ENCODE measurements at places on chromosomes 2 and 18. TPM values are rescaled to one million over a fixed set of nuclear protein-coding genes. Genes with fewer than 3 reads are reported as not detected.

The FOXI3 gene
- total RNA-seq = not detected

DNA sequence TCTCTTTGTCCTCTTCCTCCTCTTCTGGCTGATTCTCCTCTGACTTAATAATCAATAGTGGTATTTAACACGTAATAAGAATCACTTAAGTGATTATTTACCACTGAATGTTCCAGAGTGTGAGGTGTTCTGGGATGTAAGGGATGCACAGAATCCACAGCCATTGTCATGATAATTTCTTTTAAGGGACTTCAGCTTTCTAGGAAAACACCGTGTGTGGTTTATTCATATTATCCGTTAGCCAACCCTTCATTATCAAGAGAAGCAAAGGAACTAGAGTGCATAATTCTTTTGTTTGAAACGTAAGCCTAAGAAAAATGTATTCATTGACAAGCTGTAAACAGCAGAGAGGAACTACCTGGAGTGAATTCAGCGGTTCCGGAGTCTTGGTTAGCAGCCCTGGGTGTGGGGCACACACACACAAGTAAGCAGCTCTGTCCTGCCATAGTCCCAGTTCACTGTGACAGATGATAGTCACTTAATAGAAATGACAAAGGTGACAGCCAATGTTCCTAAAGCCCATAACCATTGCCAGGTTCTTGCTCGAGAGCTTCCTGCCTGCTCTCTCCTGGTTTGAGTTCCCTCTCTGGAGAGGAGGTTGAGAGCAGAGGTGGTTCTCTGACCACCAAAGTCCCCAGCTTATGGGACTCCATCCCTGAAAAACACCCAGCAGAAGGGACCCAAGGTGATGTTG lies 101.9 kb downstream of the ACOXL start:
- DNase-seq = no peak

DNA sequence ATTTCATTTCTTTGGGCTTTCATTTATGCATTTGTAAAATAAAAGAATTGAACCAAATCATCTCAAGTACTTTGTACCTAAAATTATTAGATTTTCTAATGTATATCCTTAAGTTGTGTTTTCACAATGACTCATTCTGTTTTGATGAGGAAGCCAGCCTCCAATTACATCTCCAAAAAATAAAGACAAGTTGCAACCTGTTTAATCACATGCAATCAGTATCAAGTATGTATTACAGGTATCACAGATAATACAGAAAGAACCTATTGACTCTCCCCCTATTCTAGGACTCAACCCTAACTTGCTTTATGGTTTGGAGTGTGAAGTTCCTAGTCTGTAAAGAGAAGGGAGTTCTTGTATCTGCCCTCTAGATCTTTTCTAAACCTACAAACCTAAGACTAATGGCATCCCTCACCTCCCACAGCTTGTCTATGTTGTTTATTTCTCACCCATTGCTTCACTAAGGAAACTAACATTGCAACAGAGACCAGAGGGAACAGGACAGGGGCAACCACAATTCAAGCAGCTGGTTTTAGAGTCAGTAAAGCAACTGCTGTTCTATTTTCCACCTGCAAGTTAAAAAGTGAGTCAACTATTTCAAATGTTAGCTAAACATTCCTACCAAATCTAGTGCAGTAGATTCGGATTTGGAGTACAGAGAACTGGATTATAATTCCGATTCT lies 141.1 kb upstream of the ETAA1 start:
- no peak for DNase-seq

DNA sequence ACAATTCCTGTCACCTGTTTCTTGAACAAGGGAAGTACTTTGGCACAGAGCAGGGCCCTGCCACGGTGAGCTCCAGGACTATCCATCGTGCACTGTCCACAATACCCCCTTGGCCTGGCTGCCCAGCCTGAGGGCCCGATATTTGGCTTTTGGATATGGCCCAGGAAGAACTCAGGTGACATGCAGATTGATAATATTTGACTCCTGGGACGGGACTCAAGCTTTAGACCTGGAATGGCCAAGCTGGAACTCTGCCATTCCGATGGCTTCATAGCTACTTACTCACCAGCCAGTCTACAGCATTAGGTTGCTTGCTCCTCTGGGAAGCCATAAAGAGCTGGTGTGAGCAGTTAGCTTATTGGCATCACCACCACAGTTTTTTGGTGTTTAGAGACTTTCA lies 26.6 kb downstream of the EML6 start:
- DNase-seq = no peak

GRCh38 chr18:53819671-53820070 lies 404.8 kb downstream of the MBD2 start:
- DNase-seq = no peak

The CNDP1 gene
- total RNA-seq = not detected

DNA sequence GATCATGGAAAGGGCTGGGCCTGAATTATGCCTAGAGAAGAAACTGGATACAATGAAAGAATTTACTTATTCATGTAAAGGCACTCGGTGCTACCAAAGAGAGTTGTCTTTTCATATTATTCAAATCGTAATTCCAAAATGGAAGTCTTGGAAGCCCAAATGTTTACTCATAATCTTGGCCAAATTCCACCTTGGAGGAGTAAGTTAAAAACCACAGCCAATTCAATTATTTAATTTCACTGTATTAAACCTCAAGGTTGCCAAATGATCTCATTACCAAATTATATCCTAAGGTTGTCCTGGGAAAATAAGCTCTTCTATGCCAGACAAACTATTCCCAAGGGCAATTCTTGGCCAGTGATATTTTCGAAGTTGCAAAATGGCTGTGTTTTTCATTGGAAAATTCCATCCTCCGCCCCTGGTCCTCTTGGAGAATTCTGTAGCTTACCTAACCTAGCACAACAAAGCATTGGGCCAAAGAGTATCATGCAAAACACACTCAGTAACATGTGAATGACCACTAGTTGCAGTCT lies 11.1 kb upstream of the VPS4B start:
- no peak for DNase-seq

- DNase-seq = peak; percentile 26
These were observed 1.3 kb downstream of the CIAO1 start for GRCh38 chr2:96267159-96267971.

DNA sequence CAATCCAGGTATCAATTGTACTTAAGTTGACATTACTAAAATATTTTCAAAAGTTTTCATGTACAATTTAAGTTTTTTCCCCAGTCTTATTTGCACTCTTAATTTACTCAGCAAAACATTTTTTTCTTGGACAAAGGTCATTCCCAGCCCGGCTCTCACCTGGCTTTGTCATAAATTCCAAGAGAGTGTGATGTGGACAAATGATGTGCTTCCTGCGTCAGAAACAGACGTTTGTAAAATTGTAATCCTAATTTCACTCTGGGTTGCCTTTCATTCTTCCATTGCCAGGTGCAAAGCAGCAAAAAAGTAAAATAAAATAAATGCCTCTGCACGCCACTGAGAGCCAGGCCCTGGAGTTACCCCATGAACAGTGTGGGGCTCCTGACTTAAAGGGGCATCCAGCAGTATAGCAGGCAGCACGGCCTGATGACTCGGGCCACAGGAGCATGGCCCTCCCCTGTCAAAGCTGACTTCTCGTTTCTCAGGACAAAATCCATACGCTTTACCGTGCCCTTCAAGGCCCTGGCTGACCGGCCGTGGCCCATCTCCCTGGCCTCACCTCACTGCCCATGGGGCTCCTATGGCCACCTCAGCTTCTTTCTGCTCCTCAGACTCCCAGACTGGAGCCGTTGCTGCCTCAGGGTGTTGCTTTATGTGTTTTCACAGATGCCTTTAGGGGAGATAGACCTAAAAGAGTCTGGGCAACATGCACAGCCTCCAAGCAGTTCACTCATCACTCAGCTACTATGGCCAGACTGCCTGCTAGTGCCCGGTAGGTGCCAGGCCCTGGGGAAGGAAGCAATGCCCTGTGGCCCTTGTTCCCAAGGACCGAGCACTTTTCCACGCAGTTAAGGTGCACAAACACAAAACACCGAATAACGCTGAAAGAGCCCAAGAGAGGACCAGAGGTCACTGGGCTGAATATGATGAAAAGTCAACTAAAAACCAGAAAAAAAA lies 7.6 kb upstream of the TMEM185B start:
- no peak for DNase-seq

The NYAP2 gene
- total RNA-seq = not detected

- DNase-seq = no peak
These were observed 850.4 kb upstream of the FSHR start for GRCh38 chr2:50004667-50005066.

DNA sequence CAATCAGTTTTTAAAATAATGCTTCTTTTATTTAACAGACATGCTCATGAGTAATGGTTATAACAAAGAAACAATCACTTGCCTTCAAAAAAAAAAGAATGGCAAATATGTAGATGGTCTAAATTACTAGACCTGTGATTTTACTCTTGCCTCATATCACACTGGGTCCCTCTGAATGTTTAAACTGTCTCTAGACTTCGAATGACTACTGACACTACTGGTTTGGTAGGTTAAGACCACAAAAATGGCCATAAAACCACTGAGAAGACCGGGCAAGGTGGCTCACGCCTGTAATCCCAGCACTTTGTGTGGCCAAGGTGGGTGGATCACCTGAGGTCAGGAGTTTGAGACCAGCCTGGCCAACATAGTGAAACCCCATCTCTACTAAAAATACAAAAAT lies 5.1 kb upstream of the SELENOI start:
- DNase-seq = no peak

DNA sequence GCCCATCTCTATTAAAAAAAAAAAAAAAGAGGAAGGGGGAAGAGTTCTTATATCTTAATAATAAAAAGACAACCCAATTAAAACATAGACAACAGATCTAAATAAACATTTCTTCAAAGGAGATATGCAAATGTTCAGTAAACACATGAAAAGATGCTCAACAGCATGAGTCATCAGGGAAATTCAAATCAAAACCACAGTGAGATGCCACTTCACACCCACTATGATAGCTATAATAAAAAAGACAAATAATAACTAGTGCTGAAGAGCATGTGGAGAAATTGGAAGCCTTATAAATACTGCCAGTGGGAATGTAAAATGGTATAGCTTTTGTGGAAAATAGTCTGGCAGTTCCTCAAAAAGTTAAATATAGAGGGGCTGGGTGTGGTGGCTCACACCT lies 61.5 kb upstream of the CYP20A1 start:
- DNase-seq = peak; percentile 3

The POTEC gene
- total RNA-seq = not detected

DNA sequence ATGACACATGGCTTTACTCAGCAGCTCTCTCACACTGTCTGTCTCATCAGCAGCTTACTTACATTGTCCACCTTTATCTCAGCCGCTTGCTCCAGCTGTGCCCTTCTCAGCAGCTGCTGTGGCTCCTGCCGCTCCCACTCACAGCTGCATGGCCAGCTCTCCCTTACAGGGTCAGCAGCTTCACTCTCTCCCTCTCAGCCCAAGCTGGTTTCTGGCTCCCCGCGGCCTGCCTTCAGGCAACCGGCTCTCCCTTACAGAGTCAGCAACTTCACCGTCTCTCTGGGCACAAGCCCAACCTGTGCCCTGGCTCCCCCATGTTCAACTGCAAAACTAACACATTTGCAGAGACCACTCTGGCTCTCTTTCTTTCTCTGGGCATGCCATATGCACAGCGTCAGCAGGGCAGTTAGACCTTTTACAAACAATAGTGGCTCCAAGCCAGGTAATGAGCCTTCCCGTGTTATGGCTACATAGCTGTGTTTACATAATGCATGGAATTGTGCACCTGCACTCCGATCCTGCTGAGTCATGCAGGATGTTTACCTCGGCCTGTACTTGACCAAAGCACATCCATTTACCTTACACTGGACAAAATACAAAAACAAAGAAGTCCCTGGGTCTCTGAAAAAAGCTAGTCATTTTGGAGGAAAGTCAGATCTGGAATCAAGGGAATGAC lies 167.3 kb downstream of the DOK6 start:
- DNase-seq = peak; percentile 53

GRCh38 chr18:907115-907884 lies 2.6 kb downstream of the ADCYAP1 start:
- DNase-seq = no peak

GRCh38 chr2:188158337-188159100 lies 133.2 kb upstream of the GULP1 start:
- peak; percentile 11 for DNase-seq

- DNase-seq = no peak
These were observed 7.3 kb upstream of the SLC11A1 start for GRCh38 chr2:218374795-218375194.

GRCh38 chr2:134713176-134713575 lies 5.6 kb downstream of the TMEM163 start:
- no peak for DNase-seq

DNA sequence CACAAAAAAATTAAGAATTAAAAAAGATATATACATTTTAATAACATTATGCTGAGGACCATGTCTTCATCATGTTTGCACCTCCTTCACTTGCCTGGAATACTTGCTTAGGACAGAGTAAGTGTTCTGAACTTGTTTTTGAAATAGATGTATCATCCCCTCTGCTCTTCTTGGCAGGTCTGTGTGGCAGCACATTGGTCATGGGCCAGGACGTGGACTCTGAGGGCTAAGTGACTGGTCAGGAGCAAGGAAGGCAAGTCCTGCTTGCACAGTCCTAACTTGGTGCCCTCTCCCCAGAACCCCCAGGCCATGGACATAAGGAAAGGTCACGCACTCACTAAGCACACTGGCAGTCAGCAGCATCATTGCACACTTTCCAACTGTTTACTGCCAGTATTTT lies 95.8 kb downstream of the PTPRM start:
- DNase-seq = no peak

- DNase-seq = no peak
These were observed 249.6 kb downstream of the DCDC2C start for GRCh38 chr2:3952866-3953516.

DNA sequence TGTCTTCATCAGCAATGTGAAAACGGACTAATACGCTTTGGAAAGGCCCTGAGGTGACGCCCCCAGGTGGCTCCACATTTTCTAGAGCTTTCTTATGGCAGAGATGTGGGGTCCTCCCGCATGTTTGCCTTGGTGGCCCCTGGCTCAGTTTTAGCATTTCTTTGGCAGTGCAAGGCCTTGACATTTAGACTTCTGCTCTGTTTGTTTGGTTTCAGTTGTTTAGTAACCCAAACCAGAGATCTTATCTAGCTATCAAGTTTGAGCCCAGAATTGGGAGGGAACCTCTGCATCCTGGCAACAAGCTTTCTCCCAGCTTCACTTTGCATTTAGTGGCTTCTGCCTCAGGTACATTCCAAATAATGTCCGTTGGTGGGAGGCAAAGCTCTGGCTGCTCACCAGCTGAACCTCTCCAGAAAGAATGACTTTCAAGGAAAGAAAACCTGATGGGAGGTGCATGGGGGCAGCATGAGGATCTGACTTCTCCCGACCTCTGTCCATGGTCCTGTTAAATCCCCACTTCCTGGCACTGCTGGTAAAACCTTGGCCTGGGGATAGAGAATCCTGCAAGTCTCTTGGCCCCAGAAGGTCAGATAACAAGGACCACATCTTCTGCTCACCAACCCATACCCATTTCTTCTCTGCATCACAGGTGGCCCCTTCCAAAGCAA lies 12.0 kb upstream of the MBP start:
- DNase-seq = no peak

The MC5R gene
- total RNA-seq = not detected

The RAB6C gene
- not detected for total RNA-seq

The WDSUB1 gene
- total RNA-seq = 7.7 TPM

- DNase-seq = no peak
These were observed 110.3 kb downstream of the PDCL3 start for GRCh38 chr2:100673115-100673514.

The ATAD2B gene
- 2.2 TPM for total RNA-seq

The FBXO48 gene
- total RNA-seq = 0.73 TPM

Data from HT1080 (cell line).